Activated B cell treated with CpG ODN at 0.5 μM for 24 hours (primary cell): ENCODE measurements at places on chromosomes 12 and 14.

GRCh38 chr14:51554339-51554920, 97.3 kb upstream of the FRMD6 start:
- DNase-seq = no peak

DNA sequence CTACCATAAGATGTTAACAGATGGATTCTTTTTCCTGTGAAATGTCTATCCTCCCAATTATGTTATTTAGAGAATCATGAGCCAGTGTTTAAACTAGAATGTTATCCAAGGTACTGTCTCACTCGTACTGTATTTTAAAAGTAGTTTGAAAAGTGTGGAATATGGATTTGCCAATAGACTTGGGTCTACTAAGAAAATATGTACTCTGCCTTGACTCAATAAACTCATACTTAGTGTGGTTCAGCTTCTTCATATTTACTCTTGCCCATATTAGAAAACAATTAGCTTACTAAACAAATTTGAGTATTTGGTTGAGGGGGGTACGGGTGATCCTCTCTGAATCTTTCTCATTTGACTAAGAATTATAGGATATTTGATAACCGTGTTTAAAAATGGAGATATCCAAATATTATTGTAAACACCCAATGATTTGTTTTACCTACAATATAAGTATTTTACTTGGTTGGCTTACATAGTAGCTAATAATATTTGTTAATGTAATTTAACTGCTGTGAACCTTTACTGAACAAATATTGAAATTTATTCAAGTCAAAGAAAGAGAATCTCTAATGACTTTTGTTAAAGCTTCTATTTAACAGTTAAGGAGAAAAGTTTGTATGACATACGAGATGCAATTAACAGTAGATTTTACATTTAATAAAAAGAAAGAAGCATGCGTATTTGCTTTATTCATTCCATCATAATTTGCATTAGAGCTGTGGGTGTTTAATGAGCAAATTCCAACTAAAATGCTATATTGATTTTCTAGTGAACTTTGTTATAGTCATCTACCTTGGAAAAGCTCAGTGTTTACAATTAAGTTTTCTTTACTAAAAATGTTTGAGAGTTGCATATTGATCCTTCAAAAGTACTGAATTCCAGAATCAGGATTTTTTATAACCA, 81.2 kb downstream of the MIPOL1 start:
- DNase-seq = no peak

DNA sequence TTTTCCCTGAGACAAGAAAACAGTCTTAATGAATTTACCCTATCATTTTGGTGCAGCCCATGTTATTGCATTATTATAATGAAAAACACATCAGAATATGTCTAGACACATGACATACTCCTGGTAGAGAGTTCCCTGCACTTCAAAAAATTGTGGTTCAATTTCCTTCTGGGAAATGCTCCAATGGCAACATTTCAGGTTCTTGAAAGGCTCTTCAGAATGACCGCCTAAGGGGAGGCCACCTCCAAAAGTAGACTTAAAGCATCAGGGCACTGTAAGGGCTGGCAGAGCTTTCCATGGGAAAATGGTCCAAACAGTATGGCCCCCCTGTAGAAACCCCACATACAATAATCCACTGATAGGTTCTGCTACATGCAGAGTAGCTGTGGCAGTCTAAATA, 110.7 kb downstream of the SLC25A21 start:
- no peak for DNase-seq

- DNase-seq = no peak
Measured at GRCh38 chr14:34913619-34914018, 38.5 kb upstream of the BAZ1A start.

DNA sequence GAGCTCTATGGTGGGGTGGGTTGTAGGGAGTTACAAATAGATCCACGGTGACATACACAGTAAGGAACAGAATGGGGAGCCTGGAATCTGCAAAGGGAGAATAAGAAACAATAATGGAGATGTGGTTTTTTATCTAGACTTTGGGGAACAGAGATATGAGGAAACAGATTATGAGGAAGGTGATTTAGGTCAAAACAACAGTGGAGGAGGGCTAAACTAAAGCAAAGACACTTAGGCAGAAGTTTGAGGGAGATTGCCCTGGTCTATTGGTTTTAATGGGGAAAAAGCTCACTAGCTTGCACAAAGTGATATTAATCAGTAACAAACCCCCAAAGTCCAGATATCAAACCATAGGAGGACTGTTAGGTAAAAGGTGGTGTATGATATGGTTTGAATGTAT, 144.5 kb upstream of the DYRK2 start:
- DNase-seq = no peak

GRCh38 chr12:105192624-105193225, 43.2 kb downstream of the APPL2 start:
- DNase-seq = no peak

- no peak for DNase-seq
Measured at GRCh38 chr12:49664167-49664566, 40.8 kb downstream of the PRPF40B start.

- DNase-seq = no peak
Measured at GRCh38 chr14:95437715-95438114, 78.7 kb downstream of the SYNE3 start.

DNA sequence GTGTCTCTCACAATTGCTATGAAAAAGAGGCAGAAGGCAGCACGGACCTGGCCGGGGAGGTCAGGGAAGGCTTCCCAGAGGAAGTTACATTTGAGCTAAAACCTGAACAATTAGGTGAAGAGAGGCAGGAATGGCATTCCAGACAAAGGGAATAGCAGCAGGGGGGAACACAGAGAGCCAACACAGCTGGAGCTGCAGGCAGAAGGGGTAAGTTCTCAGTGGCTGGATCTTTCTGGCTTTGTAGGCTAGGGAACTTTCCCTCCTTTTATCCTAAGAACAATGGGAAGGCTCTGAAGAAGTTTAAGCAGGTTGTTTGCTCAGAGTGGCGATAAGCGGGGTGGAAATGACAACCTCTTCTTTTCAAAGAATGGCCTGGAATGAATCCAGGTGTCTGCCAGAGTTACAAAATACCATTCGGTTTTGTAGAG, 100.0 kb downstream of the PRIMA1 start:
- no peak for DNase-seq

GRCh38 chr12:1791104-1791841, 29.1 kb upstream of the LRTM2 start:
- no peak for DNase-seq

- no peak for DNase-seq
Measured at GRCh38 chr14:55586411-55586810, 6.4 kb downstream of the KTN1 start.

- no peak for DNase-seq
Measured at GRCh38 chr14:46344327-46344937, 307.1 kb downstream of the RPL10L start.

GRCh38 chr14:33847066-33847465, 103.8 kb downstream of the EGLN3 start:
- DNase-seq = no peak

DNA sequence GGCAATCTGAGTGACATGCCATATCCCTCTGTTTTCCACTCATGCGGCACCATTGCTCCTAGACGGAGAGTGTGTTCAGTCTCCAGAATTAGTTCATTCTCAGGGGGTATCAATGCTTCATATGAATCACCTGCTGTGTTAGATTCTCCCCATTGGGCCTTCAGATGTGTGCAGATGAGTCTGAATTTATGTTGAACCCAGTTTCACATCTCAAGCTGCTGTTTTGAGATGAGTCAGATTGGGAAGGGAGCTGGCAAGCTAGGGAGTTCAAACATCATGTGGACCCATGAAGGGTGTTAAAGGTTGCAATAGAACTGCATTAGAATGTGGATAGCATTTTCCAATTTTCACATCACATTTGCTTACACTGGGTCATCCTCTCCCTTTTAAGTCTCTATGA, 46.9 kb upstream of the KCNA1 start:
- DNase-seq = no peak

DNA sequence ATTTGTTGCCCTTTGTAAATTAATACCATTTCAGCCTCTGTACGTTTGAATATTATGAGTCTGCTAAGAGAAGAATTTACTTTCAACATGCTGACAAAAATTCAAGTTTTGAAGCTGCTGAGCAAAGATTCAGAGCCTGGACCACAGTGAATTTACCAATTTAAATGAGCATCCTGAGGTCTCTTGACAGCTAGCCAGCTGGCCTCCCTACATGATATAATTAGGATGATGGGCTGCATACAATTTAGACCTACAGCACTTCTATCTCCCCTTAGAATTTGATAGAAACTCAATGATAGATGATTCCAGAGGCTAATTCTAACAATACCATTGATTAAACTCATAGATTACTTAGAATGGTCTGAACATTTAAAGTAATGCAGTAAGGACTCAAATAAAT, 10.0 kb upstream of the EEA1 start:
- no peak for DNase-seq

GRCh38 chr12:85659754-85660530, 176.3 kb downstream of the RASSF9 start:
- no peak for DNase-seq

DNA sequence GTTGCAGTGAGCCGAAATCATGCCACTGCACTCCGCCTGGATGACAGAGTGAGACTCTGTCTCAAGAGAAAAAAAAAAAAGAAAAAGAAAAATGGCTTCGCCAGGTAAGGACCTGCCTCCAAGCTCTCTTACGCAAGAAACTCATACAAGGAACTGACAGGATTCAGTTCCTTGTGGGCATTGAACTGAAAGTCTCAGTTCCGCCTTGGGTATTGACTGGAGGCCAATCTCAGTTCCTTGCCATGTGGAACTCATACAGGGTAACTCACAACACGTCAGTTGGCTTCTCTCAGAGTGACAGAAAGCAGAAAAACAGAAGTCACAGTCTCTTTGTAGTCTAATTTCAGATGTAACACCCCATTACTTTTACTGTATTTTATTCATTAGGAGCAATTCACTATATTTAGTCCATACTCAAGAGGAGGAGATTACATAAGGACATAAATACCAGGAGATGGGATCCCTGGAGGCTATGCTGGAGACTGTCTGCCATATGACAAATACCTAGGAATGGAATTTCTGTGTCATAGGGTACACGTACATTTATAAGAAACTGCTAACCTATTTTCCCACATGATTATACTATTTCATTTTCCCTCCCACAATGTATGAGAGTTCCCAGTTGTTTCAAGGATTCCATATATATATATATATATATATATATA, 11.4 kb upstream of the NOPCHAP1 start:
- peak; percentile 35 for DNase-seq

DNA sequence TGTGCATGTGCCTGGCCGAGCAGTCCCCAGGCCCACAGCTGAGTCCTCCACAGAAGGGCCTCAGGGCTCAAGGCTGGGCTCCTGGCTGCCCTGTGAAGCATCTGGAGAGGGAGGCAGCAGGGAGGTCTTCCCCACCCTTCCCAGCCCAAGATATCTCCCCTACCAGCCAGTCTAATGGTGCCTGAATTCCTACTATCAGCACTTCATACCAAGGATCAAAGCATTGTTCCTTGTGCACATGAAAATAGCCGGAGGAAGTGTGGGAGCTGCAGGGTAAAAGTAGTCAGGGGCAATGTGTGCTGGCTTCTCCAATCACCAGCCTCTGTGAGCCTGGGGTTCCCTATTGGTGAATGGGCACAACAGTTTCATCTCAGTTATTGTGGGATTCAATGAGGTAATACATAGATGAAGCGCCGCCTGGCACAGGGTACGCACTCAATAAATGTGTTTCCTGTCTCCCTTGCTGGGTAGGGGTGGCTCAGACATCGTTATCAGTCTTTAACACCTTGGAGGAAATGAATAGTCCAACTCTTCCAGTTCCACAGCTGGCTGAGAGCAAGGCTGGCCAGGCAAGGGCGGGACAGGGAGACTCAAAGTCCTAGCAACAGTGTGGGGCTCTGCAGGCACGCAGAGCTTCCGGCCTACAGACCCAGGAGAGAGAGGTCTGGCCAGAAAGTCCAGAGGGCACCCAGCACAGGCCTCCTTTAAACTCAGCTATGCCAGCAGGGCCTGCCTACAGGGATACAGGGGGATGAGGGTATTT, 39.1 kb upstream of the PNMA1 start:
- no peak for DNase-seq

DNA sequence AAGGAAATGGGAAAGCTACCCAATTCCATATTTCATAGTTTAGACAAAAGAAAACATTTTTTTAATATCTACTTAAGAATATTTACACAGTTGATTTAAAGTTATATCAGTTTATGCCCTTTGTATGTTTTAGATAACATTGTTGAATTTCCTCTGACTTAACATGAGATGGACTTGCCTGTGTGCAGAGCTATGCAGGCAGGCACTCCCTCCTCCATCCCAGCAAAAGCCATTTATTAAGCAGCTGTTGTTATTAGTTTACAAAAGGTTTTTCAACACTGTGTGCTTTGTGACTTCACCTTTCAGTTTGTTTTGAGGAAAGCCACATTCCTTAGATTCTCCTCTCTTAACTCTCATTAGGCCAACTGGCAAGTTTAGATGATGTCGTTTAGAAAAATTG, 337.5 kb upstream of the PDE3A start:
- no peak for DNase-seq

GRCh38 chr14:104576232-104576969, 3.2 kb upstream of the C14orf180 start:
- no peak for DNase-seq

DNA sequence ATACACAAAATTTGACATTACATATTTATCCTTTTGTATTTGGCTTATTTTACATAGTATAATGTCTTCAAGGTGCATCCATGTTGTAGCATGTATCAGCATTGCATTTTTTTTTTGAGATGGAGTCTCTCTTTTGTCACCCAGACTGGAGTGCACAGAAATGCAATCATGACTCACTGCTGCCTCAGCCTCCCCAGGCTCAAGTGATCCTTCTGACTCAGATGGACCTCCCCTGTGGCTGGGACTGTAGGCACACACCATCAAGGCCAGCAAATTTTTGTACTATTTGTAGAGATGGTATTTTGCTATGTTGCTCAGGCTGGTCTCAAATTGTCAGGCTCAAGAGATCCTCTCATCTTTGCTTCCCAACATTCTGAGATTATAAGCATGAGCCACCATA, 214.4 kb upstream of the ALG10B start:
- no peak for DNase-seq

GRCh38 chr12:63820427-63820826, 24.1 kb upstream of the SRGAP1 start:
- DNase-seq = no peak

DNA sequence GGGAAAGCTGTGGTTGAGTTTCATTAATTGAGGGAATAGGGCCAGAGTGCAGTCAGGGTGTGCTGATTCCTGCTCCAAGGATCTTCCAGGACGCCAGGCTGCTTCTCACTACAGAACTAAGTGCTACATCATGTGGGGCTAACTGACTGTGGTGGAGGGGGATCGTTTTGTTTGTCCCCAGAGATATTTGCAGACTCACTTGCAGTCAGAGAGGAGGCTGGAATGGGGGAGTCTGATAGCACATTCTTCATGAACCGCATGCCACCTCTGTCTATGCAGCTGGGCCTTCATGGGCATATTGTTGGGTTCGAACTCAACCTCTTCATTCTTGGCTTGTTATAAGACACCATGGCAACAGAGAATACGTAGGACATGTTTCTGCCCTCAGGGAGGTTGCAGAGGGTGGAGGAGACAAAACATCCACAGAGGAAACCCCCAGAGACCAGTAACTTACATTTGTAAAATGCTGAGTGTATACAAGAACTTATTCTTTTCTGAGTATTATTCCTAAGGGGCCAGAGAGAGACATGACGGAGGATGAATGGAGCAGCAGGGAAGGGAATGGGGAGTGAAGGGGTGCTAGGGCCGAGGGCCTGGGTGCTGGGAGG, 13.0 kb downstream of the KRT7 start:
- no peak for DNase-seq

GRCh38 chr14:83170165-83170564, 1636.5 kb upstream of the SEL1L start:
- no peak for DNase-seq
